ENCODE measurements at places on chromosomes 3 and 15. TPM values are rescaled to one million over a fixed set of nuclear protein-coding genes. Genes with fewer than 3 reads are reported as not detected.

The DNAH12 gene
- total RNA-seq: under 0.01 TPM

GRCh38 chr3:98741121-98741716 lies 21.9 kb upstream of the ST3GAL6 start:
- no peak for DNase-seq

DNA sequence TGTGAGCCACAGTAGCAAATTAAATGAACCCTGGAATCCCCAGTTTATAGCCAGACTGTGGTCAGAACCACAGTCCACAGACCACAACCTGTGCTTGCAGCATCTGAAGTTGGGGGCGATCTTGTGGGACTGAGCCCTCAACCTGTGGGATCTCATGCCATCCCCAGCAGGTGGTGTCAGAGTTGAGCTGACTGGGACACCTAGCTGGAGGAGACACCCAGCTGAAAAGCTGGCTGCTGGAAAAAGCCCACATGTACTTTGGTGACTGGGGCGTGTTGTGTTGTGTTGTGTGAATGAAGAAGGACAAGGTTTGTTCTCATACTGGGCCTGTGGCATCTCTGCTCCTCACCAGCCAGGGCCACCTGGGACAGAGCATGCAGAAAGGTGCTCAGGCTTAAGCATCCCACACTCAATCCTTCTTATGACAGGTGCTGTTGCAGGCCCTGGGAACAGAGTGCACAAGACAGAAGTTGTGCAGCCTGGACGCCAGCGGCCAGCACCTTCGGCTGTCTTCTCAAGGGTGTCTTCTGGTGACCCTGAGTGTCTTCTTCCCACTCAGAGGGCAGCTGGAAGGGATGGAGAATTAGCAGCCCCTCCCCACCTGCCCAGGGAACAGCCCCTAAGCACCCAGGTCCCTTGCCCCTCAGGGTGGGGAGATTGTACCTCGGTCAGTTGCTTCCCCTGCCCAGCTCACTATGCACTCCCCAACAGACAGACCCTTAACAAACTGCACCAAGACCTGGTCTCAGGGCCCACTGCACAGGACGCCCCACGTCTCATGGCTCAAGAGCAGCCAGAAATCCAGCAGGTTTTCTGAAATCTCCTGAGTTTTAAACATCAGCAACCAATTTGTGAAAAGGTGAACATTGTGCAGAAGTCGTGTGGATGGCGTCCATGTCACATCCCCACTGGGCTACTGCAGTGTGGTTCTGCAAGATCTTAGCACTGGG lies 2.2 kb upstream of the UROC1 start:
- DNase-seq: no peak

- no peak for DNase-seq
Measured at GRCh38 chr3:184619787-184620430, 58.3 kb downstream of the EPHB3 start.

- DNase-seq: no peak
Measured at GRCh38 chr3:61353382-61353781, 102.1 kb upstream of the FHIT start.

The PP2D1 gene
- total RNA-seq: not detected

- DNase-seq: no peak
Measured at GRCh38 chr3:128490650-128490914, 2.4 kb downstream of the GATA2 start.

The GOLGA6A gene
- under 0.01 TPM for total RNA-seq

GRCh38 chr3:9770276-9770812 lies 597 bp upstream of the CAMK1 start:
- no peak for DNase-seq

DNA sequence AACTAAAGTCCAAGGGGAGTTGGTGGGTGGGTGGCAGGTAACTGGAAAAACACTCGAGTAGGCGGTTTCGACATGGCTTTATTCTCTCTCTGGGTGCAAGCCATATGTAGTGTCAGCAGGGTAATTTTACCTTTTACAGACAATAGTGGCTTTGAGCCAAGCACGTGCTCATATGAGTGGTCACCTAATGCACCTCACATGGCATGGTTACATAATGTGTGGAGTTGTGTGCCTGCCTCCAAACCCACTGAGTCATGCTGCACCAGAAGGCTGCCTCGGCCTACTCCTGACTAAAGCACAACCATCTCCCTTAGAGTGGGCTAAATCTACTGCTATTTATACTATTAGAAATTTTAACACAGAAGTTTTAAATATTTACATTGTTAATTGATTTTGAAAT lies 16.5 kb downstream of the CCRL2 start:
- no peak for DNase-seq

The TTLL13 gene
- under 0.01 TPM for total RNA-seq

DNA sequence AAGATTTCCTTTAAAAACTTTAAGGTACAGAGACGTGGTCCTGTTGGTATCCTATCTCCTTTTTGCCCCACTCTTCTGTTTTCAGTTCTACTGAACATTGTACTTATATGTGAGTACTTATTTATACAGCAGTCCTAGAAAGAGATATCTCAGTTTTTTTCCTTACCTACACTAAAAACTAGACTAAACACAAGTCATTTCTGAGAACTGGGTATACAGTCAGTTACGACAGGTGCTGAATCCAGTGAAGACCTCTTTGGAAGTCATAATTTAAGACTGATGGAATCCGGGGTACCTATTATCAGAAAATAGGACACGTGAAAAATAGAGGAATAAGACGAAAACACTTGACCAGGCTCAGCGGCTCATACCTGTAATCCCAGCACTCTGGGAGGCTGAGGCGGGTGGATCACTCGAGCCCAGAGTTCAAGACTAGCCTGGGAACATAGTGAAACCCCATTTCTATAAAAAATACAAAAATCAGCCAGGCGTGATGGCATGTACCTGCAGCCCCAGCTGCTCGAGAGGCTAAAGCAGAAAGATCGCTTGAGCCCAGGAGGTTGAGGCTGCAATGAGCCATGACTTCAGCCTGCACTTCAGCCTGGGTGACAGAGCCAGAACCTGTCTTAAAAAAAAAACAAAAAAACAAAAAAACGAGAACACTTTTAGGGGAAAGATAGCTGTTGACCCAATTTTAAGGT lies 76.3 kb downstream of the KLHL25 start:
- DNase-seq: no peak

- DNase-seq: no peak
Measured at GRCh38 chr3:189516039-189516438, 115.2 kb upstream of the TP63 start.

- no peak for DNase-seq
Measured at GRCh38 chr3:184690192-184690883, 21.5 kb downstream of the MAGEF1 start.

GRCh38 chr3:149553781-149554451 lies 79.4 kb downstream of the TM4SF4 start:
- DNase-seq: no peak

GRCh38 chr3:27758083-27758482 lies 36.0 kb upstream of the EOMES start:
- DNase-seq: no peak

- no peak for DNase-seq
Measured at GRCh38 chr3:4826237-4827100, 152.8 kb upstream of the BHLHE40 start.

- DNase-seq: no peak
Measured at GRCh38 chr15:41543521-41543870, 561 bp downstream of the RPAP1 start.

- DNase-seq: peak; percentile 29
Measured at GRCh38 chr3:16513141-16514020, at the start of gene RFTN1. Gene RFTN1 (minus strand): TSS chr3:16513699. CDS start chr3:16493869, 19,830 bp downstream.

The CKMT1B gene
- total RNA-seq: not detected

DNA sequence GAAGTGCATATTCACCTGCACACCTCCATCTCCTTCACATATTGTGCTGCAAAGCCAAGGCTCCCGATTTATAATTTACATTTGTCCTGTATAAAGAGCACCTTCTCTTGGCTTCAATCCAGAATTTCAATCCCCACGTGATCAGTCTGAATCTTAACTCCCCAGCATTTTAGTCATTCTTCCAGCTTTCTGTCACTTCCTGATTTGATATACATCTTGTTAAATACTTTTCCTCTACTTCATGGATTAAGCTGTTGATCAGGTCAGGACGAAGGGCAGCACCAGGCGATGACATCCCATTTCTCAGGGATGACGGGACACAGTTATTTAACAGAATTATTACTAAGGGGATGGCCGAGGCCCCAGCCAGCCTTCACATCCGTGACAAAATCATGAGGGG lies 212.5 kb downstream of the EPHB1 start:
- no peak for DNase-seq

The TWF2 gene
- total RNA-seq: 157 TPM

The SHQ1 gene
- 12.7 TPM for total RNA-seq

The GRM7 gene
- total RNA-seq: under 0.01 TPM

The AADACL2 gene
- total RNA-seq: not detected

- no peak for DNase-seq
Measured at GRCh38 chr3:37811625-37812498, 49.8 kb upstream of the CTDSPL start.

DNA sequence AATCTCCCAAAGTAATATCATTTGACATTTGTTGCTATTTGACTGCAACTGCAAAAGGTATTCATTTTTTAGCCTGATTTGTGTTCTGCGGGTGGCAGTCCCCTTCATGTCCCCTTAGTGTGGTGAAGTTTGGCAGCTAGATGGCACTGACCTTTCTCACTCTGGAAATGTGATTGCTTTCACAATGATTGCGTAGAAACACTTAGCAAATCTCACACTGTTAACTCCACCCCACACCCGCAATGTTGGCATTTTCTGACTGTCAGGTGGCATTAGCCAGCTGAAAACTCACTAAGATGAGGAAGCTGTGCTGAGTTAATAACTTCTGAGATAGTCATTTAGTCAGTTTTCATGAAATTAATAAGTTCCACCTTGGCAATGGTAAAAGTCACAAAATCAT lies 76.9 kb downstream of the TRIM69 start:
- no peak for DNase-seq

The DLEC1 gene
- total RNA-seq: 0.54 TPM

DNA sequence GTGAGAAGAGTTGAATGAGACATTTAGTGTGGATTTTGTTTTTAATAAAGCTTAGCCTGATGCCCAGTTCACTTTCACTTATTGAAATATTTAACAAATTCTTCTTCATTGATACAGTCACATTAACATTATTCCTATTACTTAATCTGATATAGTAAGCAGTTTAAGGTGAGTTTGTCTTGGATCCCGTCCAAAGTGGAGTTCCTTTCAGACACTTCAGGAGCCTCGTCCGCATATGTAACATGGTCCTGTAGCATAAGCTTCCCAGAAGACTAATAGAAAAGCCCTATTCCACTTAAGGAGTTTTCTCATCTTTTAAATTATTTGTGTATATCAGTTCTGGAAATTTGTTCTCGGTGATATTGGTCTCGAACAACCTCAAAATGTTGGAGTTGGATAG lies 39.7 kb upstream of the MLF1 start:
- DNase-seq: no peak

DNA sequence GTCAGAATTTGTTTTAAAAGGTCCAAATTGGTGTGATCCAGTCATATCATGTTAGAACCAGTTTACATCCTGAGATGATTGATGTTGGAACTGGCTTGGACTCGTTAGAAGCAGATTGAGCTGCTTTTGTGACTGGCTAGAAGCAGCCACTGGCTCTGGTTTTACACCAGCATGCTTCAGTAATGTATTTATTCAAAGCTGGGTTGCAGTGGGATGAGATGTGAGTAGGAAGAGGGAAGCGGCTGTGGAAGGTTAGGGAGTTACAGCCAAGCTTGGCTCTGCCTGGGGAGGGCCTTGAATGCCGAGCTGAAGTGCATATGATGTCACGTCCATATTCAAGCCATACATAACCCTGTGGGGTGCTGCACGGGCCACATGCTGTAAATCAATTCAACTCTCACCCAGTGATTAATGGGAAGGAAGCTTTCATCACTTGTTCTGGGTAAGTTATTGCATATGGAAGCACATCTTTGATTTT lies 104.0 kb upstream of the SMAD3 start:
- no peak for DNase-seq

The RBM15B gene
- total RNA-seq: 45.8 TPM

The SLC24A5 gene
- not detected for total RNA-seq

- DNase-seq: no peak
Measured at GRCh38 chr3:125351814-125352456, 23.2 kb downstream of the ZNF148 start.

DNA sequence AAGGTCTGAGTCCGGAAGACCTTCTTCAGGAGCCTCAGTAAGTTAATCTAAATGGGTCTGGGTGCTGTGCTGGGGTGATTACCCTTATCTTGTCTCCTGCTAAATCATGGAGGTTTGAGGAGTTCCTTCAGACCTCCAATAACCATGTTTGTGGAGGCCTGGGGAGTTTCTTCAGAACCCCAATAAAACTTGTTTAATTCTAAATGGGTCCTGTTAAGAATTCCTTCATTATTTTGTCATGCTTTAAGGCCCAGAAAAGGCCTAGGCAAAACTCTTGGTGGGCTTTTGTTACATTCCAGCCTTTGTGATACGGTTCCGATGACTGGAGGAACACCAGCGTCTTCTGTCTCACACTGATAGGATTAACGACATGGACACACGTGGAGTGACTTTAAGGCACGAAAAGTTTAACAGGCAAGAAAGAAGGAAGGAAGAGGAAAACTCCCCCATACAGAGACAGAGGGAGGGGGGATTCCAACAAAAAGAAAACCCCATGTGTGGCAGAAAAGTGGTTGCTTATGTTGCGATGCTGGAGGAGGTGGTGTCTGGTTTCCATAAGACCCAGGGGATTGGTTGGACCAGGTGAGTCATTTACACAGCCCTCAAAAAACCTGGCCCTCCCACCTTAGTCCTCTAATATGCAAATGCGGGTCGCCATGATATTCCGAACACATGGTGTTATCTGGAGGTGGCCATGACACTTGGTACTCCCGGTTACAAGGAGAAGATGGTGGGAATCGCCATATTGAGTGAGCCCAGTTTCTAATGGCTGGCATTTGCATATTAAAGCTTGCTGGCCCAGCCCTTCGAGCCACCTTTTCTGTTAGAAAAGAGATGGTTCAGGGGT lies 72.6 kb upstream of the MFGE8 start:
- no peak for DNase-seq

GRCh38 chr3:39505866-39506742 lies 38.6 kb downstream of the MOBP start:
- no peak for DNase-seq

The CLDN18 gene
- total RNA-seq: not detected

DNA sequence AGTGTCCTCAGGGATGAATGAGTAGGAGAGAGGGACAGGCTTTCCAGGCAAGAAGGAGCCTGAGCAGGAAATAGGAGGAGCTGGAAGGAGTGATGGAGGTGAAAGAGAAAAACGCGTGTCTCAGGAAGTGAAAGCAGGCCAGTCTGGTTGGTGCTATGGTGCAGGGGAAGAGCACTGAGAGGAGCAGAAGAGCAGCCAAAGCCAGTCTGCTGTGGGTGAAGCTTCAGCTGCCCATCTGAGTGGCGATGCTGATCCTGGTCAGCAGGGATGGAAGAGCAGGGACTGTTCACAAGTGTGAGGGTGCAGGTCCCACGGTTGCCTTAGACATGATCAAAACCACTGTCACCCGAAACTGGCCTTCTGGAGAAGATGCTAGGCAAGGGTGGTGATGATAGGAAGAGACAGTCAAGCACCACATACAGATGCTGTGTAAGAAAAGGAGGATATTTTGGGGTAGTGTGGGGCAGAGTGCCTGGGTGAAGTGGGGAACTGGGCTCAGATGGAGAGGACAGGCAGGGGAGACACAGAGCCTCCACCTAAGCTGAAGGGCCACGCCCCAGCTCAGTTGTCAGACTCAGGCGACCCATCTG lies 5.5 kb upstream of the KY start:
- DNase-seq: no peak

The RASGRP1 gene
- total RNA-seq: 2.7 TPM

- DNase-seq: no peak
Measured at GRCh38 chr3:149247008-149247710, 25.5 kb upstream of the CP start.

The NMD3 gene
- 44.7 TPM for total RNA-seq

GRCh38 chr15:45641999-45642932 lies 7.4 kb downstream of the SQOR start:
- DNase-seq: no peak

Data from hematopoietic multipotent progenitor cell (in vitro differentiated cells).